ENCODE measurements at places on chromosomes 2 and 18.

GRCh38 chr2:38098421-38099098 is 22.6 kb upstream of the CYP1B1 start:
- no peak for DNase-seq

- DNase-seq = no peak
Measured at GRCh38 chr18:61443081-61443725, 110.0 kb downstream of the CDH20 start.

GRCh38 chr2:20663196-20664070 is 3.5 kb upstream of the GDF7 start:
- DNase-seq = no peak

DNA sequence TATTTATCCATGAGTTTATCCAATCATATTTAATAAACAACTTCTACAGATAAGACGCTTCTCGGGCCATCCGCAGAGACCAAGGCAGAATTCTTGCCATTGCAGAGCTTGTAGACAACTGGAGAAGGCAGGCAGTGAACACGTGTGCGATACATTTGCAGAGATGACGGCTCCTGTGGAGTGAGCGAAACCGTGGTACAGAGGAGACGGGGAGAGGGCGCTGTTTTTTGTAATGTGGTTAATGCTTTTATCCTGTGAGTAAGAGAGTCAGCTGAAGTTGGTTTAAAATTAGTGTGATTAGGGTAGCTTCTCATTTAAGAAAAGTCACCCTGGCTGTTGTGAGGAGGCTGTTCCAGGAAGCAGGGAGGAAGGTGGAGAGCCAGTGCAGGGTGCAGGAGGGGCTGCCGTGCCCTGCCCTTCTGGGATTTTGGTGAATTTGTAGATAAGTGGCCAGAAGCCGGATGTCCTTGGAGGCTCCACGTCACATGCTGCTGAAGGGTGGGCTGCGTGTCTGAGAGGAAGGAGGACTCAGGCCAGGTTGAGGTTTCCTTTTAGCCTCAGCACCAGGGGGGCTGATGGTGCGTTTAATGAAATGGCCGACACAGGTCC is 151.4 kb downstream of the SNTG2 start:
- no peak for DNase-seq

DNA sequence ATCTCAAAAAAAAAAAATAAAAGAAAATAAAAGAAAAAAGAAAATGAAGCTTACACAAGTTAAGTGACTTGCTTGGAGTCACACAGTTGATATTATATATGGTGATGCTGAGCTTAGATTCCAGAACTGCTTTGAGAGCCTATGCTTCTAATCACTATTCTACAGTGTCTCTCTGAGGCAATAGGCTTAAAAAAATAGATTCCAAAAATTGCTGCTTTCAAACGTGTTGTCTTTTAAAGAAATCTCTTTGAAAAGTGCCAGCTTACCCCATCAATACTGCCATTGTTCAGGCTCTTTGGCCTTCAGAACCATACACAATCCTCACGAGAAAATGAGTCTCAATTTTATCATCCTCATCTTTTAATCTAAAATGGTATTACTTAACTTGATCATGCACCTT is 102.6 kb downstream of the CDK15 start:
- DNase-seq = no peak

DNA sequence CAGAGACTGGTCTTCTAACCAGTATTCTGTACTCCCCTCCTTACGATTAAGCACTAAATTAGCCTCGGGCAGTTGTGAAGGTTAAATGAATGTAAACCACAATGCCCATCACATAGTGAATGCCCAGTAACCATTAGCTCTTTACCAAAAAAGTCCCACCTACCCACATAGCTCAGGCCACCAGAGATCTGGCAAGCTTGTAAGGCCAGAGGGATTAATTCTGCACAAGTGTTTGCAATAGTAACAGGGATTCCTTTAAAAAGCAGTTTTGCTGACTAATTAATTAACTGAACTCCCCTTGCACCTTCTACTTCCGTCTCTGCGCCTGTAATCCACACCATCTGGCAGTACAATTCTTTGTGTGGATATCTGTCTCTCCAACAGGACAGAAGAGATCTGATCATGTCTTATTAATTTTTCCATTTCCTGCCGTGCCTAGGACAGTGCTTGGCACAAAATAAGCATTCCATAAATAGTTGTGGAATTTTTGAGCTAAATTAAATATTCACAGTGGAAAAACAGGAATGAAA is 36.2 kb upstream of the IGFBP2 start:
- DNase-seq = no peak

- no peak for DNase-seq
Measured at GRCh38 chr2:190763901-190764514, 115.1 kb downstream of the NAB1 start.

DNA sequence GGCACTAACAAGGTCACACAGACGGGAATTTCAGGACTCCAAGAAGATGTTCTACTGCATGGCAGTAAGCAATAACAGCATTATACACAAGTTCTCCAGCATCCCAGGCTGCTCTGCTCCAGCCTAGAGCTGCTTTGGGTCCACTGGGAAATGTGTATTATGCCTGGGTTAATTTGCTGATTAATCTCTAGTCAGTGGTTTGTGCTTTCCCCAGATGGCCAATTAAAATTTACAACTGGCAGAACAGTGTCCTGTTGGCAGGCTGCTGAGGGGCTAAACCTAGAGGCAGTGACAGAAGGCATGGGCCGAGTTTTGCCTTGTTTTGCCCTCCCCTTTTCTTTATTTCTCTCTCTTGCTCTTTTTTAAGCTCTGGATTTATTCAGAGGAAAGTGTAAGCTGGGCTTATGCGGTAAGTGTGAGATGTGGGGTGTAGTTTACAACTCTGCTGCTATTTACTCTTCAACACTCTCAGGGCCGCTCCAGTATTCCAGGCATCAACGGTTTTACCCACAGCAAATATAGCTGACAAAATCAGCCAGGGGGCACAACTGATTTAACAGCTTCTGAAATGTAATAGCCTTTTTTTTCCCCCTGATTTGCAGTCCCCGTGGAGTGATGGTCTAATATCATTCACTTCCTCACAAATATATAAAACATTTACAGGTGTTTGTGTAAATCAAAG is 348.0 kb downstream of the GPD2 start:
- DNase-seq = no peak

GRCh38 chr18:35144698-35145097 is 96.1 kb upstream of the ZNF397 start:
- DNase-seq = no peak

- no peak for DNase-seq
Measured at GRCh38 chr2:29916571-29916970, 4.8 kb downstream of the ALK start.

GRCh38 chr2:232884001-232884421 is 13.9 kb downstream of the SNORC start:
- DNase-seq = no peak

- DNase-seq = no peak
Measured at GRCh38 chr2:130135692-130136541, 6.9 kb upstream of the POTEF start.

- no peak for DNase-seq
Measured at GRCh38 chr18:61635901-61636528, 256.8 kb downstream of the RNF152 start.

GRCh38 chr2:70241340-70241739 is 7.1 kb downstream of the TIA1 start:
- no peak for DNase-seq

DNA sequence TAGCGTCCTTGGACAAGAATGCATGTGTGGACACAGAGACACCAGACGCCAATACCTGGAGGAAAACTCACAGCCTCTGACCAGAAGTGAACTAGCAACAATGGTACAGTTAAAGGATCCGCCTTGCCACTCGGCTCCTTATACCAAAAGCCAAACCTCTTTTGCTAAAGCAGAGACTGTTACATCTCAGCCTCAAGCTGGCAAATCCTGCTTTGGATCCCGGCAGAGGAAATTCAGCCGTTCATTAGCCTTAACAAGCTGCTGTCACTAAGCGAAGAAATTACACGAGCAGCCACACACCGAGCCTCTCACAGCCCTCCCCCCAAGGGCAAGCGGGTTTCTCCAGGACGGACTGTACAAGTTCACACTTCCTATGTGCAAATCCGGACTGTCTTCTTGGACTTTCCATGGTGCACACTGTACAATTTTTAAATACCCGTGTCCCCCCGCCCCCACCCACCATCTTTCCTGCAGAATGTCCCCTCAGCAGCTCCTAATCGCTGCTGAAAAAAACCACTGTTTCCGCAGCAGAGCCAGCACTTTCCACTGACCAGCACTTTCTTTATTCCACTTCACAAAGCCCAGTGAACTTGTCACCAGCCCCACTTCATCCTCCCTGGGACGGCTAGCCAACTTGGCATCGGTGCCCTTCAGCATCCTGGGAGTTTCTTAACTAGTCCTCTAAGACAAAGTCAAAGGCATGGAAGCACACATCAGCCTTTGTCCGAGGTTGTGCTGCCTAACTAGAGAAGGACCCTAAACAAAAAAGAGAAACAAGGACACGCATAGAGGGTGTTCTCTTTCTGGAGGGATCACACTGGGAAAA is 1.5 kb downstream of the KLF7 start:
- no peak for DNase-seq
